ENCODE measurements at places on chromosomes 13 and 19. TPM values are rescaled to one million over a fixed set of nuclear protein-coding genes. Genes with fewer than 3 reads are reported as not detected.

- no peak for DNase-seq
Measured at GRCh38 chr13:33076001-33076992, 60.1 kb downstream of the KL start.

DNA sequence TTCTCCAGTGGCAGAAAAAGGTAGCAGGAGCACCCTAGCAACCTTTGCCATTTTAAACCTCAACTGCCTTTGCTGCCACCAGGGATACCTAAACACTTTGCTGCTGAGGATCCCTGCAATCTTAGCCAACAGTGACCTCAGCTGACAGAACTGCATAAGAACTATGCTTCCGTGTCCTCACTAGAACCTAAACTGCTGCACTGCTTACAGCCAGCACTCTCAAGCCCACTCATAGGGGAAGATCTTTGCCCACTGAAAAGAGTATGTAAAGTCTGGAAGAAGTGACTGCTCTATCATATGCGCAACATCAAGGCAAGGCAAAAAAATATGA is 270.0 kb upstream of the PCDH20 start:
- no peak for DNase-seq

The TEX29 gene
- total RNA-seq: 1.4 TPM

- no peak for DNase-seq
Measured at GRCh38 chr19:29618434-29618833, 12.4 kb downstream of the POP4 start.

- no peak for DNase-seq
Measured at GRCh38 chr13:77928909-77929308, 10.3 kb upstream of the EDNRB start.

DNA sequence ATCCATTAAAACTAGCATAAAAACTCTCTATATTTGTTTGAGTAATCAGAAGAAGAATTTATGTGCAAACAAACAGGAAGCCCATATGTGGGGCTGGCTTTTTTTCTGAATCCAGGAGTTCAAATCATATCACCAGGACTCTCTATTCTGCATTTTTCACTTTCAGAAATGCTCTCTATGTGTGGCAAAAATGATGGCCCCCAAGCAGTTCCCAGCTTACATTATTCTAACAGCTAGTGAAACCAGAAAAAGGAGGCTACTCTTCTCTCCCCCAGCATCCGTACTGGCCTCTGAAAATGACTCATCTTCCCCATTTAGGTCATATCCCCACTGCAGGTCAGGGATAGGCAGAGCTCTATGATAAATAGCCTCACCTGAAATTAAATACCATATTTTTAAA is 20.4 kb downstream of the RBM26 start:
- DNase-seq: no peak

The CEACAM7 gene
- not detected for total RNA-seq

GRCh38 chr13:27657724-27658123 is 36.0 kb downstream of the POLR1D start:
- no peak for DNase-seq

The PPP2R1A gene
- 358 TPM for total RNA-seq

DNA sequence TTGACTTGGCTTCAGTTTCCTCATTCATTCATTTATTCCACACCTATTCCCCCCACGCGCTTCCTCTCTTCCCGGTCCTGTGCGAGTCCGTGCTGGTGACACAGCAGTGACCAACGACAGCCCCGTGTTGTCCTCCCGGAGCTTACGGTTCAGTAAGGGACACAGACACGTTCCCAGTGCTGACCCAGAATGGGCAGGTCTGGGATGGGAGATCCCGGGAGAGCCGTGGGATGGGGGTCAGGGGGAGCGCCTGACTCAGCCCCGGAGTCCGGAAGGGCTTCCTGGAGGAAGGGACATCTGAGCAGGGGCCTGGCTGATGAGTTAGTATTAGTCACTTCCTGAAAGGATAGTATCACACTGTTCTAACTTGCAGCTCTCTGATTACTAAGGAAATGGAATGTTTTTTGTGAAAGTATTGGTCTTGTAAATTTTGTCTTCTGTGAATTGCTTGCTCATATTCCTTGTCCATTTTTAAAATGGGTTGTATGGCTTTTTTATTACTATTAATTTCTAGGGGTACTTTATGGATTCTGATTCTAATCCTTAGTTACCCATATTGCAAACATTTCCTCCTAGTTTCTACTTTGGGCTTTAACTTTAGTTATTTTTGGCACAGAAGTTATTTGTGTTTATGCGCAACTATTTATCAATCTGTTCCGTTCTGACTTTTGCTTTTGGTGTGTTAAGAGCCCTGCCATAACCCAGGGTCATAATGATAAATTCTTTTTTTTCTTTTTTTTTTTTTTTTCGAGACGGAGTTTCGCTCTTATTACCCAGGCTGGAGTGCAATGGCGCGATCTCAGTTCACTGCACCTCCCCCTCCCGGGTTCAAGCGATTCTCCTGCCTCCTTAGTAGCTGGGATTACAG is 708 bp upstream of the ERCC1 start:
- DNase-seq: peak; percentile 47

GRCh38 chr19:19151418-19151817 is 13.1 kb upstream of the TMEM161A start:
- DNase-seq: no peak

- DNase-seq: no peak
Measured at GRCh38 chr19:14553042-14553938, 18.6 kb downstream of the NDUFB7 start.

DNA sequence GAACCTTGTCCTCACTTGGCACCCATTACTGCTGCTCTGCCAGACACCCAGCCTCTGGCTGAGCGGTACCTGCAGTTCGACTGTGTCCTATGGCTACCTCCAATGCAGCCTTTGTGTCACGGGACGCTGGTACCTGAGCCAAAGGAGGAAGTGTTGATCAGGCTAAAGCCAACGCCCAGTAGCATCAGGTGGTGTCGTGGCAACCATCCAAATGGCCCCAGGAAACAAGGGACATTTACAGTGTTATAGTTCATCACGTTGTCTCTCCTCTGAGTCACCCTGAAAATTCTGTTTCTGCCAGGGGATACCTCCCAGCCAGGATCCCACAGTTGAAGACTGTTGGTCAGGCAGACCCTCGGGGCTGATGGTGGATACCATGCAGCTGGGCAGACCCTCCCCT is 10.1 kb downstream of the RHPN2 start:
- peak; percentile 69 for DNase-seq

- no peak for DNase-seq
Measured at GRCh38 chr19:4366666-4367335, 23.4 kb downstream of the MPND start.

DNA sequence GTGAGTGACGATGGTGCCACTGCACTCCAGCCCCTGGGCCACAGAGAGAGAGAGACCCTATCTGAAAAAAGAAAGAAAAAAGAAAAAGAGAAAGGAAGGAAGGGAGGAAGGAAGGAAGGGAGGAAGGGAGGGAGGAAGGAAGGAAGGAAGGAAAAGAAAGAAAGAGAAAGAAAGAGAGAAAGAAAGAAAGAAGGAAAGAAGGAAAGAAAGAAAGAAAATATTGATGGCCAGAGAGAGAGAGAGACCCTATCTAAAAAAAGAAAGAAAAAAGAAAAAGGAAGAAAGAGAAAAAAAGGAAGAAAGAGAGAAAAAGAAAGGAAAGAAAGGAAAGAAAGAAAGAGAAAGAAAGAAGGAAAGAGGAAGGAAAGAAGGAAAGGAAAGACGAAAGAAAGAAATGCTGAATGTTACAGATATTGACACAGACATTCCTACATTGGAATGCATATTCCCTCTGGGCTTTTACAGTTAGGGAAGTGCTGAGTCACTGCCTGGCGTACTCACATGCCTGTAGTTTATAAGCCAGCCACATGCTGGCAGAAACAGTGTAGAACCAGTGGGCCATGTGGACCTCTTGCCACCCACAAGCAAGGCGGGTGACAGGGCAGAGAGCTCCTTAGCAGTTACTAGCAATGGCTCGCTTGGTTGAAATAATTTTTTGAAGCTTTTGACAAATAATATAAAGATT is 34.6 kb upstream of the SLC46A3 start:
- peak; percentile 17 for DNase-seq

The OLFM2 gene
- total RNA-seq: 19.5 TPM

DNA sequence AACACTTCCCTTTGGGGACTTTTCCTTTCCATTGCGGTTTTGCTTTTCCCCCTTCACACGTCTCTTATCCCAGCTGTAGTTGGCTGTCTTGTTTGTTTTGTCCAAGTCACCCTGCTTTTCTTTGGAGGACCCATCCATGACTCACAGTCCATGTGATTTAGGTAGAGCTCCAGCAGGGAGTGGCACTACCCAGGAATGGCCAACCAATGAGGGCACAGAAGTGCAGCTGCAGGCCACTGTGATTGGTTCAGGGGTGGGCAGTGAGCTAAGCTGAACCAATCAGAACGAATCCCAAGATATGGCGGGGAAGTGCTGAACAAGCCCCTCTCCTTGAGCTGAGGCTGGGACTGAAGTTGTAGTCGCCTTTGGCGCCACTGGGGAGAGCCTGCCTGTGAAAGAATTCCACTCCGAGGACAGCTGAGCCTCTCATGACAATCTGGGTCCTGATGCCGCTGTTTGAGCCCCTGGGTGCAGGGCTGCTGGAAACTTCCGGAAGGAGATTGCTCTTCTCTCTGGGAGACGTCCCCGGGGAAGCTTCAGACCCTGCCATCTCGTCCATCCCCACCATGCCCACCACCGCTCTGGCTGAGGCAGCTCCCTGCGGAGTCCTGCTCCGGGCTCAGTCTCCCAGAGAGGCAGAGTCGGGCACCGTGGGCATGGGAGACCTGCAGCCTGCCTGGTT is 62.9 kb upstream of the URI1 start:
- DNase-seq: no peak

DNA sequence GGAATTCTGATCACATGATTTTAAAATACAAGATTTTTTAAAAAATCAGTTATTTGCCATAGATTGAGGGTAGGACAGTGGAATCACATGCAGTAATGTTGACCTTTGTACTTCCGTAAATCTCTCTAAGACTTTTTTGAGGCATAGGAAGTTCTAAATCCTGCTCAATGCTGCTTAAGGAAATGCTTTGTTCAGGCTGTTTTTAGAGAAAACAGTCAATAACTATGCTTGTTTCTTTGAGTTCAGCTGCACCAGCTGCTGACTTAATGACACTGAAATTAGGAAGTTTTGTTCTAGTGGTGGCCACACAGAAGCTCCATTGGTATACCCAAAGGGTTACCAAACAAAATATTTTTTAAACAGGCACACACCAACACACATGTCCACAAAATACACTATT is 60.9 kb downstream of the KLF12 start:
- DNase-seq: no peak

DNA sequence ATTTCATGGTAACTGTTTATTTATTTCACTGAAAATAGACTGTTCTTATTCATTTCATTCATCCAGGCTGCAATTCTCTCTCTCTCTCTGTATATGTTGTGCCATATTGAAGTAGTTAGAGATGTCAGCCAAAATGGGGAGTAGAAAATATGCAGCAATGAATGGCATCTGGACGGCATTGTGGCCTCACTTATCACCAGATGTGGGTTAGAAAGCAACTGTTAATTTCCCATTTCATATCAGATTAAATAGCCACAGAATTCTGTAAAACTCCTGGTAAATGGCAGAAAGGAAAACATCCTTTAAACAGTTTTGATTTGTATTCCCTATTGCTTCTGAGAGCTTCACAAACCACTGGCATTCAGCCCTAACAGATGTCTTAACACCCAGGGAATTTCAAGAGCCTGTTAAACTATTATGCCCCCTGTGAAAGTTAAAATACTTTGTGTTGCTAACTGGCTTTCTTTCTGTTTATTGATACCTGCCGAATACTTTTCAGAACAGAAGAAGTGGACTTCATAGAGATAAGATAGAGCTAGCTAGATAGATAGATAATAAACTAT is 1763.3 kb upstream of the MIR17HG start:
- DNase-seq: no peak

DNA sequence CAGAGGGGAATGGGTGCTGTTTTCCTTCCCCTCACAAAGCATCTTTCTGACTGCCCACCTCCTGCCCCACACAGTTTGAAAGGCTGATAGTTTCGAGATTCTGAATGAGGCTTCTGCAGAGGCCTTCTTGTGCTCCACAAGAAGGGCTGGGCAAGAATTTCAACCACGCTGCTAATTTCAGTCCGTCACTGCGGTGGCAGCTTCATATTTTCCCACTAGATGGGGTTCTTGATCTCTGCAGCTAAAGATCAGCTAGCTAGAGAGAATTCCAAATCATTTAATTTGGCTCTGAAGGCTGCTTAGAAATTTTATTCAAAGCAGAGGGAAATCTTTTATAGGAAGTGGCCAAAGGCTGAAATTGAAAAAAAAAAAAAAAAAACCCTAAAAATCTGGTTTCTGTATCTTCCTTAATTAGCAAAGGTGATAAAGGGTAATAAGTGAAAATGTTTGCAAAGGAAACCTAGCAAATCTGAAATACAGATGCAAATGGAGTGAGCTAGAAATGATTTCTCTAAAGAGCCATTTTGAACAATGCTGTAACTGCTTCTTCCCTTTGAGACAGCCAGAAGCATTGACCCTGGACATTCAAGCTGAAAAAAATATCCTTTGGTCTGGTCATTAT is 38.0 kb upstream of the C13orf42 start:
- peak; percentile 42 for DNase-seq

DNA sequence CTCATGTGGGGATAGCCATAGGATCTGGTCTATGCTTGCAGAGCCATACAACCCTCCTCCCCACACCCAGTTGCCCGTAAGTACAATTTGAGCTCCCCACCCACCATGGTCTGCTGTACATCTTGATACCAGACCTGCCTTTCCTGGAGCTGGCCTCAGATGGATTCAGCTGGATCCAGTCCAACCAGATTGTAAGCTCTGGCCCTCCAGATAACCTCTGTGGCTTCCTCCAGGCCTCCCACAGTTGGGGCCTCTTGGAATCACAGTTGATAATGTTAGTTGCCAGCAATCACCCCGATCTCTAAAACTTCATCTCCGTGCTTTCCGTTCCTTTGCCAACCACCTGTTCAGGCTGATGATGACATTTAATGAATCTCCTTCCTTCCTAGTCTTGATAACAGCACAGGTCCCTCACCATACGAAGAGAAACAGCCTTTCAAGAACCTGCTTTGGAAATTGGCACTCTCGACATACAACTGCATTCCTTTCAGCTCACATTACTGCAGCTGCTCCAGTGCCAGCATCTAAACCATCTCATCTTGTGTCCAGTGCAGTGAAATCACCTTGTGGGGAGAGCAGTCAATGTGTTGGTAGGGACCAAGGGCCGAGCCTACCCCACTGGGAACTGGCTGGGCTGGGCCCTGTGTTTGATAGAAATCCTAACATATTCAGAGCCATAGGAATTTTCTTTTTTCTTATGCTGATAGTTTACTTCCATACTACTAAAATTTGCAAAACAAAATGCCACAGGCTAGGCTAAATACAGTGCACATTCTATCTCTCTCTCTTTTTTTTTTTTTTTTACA is 15.1 kb upstream of the FOXO1 start:
- no peak for DNase-seq

- no peak for DNase-seq
Measured at GRCh38 chr13:41032691-41033376, 13.7 kb upstream of the ELF1 start.

The LGI4 gene
- 16.3 TPM for total RNA-seq

- DNase-seq: no peak
Measured at GRCh38 chr19:55199620-55200204, 9.6 kb downstream of the PTPRH start.

DNA sequence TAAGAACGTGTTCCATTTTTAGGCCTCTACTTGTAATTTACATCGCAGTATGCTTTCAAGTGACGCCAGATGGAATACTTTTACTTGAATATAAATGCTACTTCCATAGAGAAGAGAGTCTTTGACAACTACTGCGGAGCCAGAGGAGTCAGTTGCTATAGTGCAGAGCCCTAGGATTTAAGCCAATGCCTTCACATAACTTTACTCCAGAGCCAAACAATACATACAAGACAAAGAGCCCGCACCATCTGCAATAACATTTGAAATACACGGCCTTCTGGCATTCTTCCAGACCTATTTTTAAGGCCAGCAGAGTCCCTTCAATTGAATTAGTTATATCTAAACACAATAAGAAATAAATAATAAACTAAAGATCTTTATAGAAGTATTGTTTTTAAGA is 59.4 kb downstream of the XPO4 start:
- no peak for DNase-seq

All from prostate gland (tissue), 2 donors.